ENCODE measurements at places on chromosomes 2 and 18.

DNA sequence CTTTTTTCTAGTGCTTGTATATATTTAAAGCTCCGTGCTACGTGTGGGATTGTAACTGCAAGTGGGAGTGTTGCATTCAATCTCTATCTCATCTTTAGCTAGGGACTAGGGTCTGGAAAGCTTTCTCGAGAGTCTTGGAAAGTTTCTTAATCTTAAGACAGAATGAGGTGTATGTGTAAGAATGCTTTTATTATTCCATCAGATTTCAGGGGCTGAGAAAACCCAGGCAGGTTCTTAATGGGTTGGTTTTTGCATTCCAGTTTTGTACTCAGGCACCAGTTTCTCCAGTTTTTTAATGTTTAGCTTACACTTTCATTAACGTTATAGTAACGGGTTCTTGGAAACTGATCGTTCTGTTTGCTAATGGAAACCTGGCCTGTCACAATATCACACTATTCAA, 20.3 kb downstream of the MRPL19 start:
- DNase-seq, result no peak

DNA sequence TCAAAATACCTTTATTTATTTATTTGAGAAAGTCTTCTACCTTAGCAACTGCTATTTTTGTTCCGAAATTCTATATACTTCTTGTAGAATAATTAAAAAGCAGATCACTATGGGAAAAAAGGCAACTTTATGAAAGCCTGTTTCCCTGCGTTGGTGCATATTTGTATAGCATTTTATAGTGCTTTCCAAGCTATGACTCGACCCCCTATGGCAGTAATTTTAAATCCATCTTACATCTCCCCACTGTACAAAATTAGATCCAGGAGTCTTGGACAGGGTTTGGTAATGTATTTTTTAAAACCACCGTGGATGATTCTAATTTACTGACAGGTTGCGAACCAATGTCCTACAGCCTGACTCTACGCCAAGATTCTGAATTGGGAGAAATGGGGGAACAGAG, 10.1 kb downstream of the TANK start:
- no peak for DNase-seq

DNA sequence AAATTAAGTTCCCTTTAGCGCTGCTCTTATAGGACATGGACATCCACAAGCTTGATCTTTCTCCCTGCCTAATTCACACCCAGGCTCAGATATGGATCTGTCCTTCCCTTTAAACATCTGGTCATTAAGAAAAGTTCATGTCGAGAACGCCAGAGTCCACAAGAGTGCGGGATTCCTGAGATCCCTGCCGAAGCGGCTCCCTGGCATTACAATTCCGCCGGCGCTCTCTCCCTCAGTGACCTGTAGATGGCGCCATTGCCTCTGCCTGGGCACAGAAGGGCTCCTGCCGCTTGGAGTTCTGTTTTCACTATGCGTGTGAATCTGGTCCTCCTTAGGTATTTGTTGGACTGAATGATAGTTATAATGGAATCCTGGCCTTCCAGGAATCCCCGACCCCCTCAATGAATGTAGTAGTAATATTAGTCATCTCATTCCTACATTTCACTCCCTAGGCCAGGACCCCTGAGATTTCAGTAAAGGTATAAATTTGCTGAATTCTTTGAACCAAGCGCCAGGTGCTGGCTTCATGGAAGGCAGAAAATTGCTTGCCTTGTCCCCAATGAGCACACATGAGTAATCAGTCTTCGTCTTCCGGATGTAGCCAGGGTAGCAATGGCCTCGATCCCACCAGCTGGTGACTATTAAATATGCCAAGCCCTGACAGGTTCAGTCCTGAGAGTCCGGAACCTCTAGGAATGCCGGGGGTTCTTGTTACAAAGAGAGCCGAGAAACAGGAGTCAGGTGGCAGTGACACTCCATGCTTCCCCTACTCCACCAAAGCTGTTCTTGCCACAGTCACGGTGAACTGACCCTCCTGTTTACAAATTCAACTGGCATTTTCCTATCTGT, 26.4 kb upstream of the CD207 start:
- peak; percentile 40 for DNase-seq

GRCh38 chr2:158046121-158046880, 55.4 kb upstream of the UPP2 start:
- DNase-seq, result no peak

- no peak for DNase-seq
Observed at GRCh38 chr18:32674491-32674890, 98.3 kb downstream of the KLHL14 start.

DNA sequence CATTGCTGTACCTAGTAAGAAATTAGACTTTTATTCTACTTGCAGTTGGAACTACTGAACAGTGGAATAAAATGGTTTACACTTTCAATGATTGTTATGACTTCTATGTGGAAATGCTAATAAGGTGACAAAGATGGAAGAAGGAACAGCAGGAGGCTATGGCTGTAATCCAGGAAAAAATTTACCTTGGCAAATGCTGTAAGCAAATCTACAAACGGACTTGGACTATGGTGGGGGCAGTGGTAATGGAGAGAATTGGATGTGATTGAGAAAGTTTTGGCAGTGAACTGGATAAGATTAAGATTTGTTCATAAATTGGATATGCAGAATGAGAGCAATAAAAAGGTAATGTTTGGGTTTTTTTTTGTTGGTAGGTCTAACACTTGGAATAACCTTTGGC, 111.0 kb upstream of the ERBB4 start:
- no peak for DNase-seq

- no peak for DNase-seq
Observed at GRCh38 chr2:55914786-55915185, 8.8 kb downstream of the EFEMP1 start.

- no peak for DNase-seq
Observed at GRCh38 chr18:75742516-75742915, 315.0 kb upstream of the SMIM21 start.

DNA sequence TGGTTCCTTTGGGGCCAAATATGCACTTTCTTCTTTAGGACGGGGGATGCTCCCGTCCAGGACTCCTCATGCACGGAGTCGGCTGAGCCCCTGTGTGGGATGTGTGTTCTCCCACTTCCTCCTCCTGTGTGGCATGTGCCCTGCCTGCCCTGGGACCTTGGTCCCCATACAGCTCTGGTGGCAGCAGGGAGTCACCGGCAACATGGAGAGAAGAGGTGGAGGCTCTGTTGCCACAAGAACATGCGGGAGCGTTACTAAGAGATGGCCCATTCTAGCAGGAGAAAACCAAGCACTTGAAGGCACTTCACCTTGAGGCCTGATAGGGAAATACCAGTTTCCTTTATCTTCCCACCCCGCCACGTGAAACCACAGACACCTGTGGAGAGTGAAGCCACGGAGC, 98.0 kb downstream of the DDX1 start:
- DNase-seq, result no peak

DNA sequence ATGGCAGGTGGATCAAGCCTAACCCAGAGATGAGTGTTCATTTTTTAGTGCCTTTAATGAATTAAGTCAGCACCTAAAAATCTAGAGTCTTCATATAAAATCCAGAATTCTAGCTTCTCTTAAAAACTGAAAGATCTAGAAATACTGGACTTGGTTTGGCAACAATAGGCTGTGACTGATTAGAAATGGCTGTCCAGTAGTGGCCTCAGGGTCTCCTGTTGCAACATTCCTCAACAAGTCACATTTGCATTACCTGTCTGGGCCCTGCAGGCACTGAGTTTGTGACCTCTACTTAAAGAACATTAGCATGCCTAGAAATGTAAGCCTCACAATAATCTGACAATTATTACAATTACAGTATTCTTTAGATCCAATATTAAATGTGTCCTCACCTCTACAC, 33.1 kb downstream of the MBD2 start:
- no peak for DNase-seq

All from fibroblast of skin of left quadriceps (primary cell).